Skeletal muscle cell (primary cell): ENCODE measurements at places on chromosomes 1 and 21.

GRCh38 chr1:225765982-225766674, 11.5 kb upstream of the SRP9 start:
- DNase-seq, result no peak

DNA sequence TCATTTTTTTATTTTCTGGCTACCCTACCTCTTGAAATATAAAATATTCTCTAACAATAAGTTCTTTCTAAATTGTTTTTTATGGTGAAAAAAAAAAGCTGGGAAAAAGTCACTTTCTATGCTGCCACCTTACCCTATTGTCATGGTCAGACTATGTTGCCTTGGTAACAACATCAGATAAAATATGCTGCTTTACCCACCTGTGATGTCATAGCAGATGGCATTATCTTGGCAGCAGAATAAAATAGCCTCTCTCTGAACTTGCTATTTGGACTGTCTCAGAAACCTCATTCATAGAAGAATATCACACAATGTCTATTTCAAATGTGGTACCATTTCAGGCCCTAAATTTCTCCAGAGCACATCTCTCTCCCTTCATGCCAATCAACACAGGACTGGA, 69.6 kb upstream of the SGIP1 start:
- no peak for DNase-seq

DNA sequence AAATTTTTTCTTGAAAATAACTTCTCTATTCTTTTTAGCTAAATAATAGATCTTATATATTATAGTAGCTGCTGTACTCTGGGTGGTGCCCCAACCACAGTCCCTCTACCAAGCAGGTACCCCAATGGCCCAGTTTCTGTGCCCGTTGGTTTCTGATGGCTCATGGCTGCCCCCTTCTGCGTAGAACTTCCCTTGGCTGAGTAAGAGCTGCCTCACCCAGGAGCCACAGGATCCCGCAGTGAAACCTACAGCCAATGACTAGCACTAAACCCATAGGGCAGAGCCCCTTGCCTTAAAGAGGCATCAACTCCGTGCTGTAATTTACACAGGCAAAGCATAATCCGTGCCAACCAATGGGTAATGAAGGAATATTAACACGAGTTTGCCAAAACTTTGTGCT, 247.5 kb downstream of the USH2A start:
- no peak for DNase-seq

DNA sequence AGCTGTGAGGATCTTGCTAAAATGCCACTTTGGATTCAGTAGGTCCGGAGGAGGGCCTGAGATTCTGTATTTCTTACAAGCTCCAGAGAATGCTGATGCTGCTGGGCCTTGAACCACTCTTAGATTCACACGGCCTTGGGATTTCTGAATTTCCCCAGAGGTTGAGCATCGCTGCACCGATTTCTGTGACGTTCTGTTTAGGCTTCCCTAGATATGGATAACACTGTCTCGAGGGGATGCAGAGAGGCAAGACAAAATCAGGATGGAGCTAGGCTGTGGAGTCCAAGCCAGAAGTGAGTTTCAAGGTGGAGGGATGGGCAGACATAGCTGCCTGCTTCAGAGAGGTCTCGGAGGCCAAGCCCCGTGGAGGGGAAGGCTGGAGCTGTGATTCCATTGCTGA, 415.9 kb upstream of the PROX1 start:
- no peak for DNase-seq

DNA sequence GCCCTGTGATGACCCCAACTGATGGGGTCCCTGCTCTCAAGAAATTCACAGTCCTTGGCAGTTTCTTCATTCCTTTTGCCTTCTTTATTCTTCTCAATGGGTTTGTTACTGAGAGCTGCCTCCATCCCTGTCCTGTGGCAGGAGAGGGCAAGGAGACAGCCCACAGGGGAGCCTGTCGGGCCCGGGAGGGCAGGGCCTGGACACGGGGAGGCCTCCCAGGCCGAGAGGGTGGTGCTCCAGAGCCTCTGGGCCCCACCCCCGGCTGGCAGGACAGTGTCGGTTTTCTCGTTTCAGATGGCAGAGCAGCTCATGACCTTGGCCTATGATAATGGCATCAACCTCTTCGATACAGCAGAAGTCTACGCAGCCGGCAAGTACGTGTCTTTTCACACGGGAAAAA, 36.2 kb downstream of the KCNAB2 start:
- DNase-seq, result no peak

DNA sequence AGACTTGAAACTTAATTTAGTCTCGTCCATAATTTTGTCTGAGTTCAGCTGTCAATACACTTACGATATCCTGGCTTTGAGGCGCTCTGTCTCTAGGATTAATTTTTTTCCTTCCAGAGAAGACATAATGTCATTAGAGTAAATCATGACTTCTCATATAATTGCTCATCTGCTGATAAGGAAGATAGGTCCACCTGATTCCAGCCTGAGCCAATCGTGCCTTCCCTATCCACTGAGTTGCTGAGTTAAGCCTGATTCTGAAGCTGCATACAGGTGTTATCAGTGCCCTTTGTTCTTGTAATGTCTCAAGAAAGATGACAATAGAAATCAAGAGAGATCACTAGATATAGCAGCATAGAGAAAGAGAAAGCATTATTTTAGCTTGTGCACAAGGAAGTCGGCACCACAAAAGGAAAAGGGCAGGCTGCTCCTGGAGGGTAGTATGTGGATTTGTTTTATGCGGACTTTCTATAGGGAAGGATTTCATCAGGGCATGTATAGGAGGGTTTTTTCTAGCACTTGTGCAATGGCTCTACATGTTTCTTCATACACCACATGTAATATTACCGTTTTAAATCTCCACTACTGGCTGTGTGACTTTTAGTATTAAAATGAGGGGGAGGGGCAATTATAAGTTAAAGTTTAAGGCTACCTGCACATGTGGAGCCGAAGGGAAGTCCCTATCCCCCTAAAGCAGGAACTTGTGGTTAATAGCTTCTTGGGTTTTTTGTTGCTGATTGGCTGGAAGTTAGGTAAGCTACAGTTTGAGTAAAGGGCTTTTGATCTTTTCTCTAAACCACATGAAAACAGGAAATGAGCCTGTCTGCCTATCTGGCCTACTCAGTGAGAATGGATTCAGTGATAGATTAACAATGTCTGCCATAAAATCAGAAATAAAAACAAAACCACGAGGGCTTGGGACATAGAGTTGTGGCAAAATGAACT, 133.4 kb downstream of the PLPPR5 start:
- no peak for DNase-seq

GRCh38 chr1:82722608-82723007, 921.9 kb downstream of the ADGRL2 start:
- DNase-seq, result no peak

DNA sequence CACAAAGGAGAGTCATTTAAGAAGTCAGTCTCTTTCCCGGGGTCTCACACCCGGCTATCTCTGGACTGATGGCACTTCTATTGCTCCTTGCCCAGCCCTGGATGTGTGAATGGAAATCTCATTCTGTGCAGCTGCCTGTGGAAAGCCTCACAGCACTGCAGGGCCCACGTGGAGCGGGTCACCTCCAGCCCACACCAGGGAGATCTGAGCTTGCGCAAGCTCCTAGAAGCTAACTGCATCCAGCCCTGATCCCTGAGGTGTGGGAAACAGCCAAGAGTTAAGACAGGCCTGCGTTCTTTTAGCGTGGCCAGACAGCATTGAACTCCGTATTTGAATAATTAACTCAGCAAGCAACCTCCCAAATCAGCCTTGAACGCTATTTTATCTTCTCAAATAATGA, 150.5 kb downstream of the LRIG2 start:
- DNase-seq, result peak; percentile 24

DNA sequence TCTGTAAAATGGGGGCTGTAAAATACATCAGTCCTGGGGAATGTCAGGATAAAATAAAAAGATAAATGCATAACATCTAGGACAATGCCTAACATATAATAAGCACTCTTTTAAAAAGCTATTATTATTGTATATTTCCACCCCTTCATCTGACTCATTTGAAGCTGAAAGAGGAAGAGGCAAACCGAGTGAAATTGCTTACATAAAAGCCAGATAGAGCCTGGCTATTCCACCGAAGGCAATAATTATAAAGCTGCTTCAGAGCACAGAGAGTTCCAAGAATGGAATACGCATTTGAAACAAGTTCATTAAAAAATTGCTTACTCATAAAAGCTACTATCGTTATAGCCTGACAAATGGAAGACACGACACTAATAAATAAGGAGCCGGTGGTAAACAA, 186.1 kb upstream of the CAMK1G start:
- no peak for DNase-seq

DNA sequence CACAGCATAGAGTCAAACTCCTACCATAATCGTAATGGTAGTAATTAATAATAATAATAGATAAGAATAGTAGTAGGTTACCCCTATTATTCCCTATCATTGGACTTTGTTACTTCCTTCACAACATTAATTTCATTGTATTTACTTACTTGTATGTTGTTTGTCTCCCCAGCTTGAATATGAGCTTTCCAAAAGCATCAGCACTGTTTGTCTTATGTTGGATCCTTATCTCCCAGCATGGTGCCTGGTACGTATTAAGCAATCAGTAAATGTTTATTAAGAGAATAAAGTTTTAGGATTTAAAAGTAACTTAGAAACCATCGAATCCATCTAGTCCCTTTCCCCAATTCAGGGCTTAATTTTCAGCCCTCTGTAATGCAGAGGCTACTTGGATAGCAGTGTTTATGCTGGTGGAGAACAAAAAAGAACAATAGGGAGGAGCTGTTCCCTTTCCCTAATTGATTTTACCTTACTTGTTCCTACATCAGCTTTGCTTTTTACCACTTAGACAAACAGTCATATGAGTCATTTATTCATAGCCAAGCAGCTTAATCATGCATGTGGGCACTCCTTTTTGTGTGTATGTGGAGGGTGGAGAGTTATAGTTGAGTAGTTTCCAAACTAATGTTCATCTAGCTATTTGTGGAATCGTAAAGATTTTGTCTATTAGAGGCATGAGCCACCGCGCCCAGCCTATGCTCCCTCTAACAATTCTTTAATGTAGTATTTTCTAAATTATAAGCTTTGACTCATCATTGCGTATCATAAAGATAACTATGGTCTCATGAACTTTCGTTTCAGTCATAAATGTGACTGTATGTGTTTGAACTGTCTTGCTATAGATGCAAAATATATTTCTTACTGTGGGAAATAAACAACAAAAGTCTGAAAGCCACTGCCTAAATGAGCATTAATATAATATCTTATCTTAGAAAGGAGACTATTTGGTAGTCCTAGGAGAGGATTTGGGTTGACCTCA, 20.9 kb upstream of the DR1 start:
- DNase-seq, result peak; percentile 59

DNA sequence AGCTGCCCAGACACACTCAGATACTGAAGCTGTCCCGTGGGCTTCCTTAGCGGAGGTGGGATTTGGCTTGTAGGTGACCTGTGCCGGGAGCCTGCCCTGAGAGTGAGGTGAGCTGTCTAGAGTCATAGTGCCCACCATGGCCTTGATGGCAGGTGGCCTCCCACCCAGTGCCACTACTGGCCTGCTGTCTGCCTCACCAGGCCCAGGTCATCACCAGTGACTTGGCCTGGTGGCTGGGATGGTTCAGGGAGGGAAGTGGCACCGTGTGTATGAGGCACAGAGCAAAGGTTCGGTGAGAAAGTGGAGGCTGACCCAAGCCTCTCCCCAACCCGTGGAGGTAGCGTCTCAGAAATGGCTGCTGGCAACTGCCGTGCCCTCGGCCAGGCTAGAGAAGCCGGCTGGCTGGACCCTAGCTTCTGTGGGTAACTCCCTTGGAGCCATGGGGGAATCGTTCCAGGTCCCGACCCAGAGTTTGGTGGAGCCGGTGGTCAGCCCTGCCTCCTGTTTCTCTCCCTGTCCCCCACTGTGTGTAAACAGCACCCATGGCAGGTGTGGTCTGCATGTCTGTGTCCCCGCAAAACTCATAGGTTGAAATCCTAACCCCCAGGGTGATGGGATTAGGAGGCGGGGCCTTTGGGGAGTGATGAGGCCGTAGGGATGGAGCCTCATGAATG, 155.4 kb upstream of the C1orf174 start:
- DNase-seq, result no peak
